ENCODE measurements at places on chromosomes 5 and 9.

GRCh38 chr5:109823597-109823996 is 133.9 kb downstream of the MAN2A1 start:
- DNase-seq, result no peak

DNA sequence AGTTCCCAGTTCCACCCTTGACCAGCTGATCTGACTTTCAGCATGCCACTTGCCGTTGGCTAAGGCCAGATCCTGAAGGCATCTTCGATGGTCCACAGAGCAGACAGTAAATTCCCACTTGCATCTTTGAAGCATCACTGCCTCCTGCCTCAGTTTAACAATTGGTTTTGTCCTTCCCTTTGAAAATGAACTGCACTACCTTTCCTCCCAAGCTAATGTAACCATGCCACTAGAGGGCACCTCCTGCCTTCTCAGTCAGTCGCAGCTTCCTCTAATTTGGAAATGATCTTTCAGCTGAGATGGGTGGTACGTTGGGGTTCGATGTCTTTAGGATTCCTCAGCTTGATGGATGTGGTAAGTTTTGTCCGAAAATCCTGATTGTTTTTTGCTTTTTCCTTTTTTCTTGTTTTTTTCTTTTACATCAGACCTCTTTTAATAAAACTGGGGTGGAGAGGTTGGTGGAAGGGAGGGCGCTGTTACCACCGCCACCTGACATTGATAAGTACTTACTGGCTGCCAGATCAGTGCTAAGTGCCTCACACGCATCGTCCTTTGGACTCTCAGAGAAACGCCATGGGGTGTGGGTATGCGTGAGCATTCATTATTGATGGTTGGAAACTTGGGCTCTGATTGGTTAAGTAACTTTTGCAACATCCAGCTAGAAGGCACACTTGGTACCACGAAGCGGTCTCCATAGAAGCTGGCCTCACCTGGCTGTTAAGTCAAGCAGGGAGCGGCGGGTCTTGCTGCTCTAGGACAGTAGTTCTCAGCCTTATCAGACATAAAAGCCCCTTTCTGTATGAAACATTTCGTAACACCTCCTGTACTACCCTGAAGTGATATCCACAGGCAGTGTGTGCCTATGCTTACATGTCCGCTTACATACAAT is 16.9 kb downstream of the PTTG1 start:
- peak; percentile 58 for DNase-seq

- no peak for DNase-seq
Observed at GRCh38 chr5:69075522-69076179, 18.2 kb upstream of the SLC30A5 start.

DNA sequence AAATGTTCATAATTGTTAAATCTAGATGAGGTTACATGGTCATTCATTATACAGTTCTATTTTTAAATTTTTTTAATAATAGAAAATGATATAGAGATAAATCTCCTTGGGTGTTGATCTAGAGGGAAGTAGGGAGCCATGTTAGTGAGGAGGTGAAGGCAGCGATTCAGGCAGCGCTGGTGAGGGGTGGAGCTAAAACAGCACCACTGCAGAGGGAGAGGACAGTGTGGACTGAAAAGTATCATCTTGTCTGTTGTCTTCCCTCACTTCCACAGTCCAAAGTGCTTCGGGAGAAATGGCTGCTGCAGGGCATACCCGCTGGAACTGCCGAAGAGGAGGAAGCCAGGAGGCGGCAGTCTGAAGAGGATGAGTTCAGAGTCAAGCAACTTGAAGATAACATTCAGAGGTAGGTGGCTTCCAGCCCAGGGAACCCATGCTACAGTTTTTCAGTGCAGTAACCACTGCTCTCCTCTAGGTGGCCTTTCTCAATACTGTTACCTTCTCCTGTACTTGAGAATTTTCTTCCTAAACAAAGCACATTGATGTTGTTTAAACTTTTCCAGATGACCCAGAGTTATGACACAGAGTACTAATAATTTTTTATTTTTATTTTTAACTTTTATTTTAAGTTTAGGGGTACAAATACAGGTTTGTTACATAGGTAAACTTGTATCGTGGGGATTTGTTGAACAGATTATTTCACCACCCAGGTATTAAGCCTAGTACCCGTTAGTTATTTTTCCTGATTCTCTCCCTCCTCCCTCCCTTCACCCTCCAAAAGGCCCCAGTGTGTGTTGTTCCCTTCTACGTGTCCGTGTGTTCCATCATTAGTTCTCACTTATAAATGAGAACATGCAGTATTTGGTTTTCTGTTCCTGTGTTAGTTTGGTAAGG is 100.5 kb downstream of the PALM2AKAP2 start:
- DNase-seq, result peak; percentile 63

DNA sequence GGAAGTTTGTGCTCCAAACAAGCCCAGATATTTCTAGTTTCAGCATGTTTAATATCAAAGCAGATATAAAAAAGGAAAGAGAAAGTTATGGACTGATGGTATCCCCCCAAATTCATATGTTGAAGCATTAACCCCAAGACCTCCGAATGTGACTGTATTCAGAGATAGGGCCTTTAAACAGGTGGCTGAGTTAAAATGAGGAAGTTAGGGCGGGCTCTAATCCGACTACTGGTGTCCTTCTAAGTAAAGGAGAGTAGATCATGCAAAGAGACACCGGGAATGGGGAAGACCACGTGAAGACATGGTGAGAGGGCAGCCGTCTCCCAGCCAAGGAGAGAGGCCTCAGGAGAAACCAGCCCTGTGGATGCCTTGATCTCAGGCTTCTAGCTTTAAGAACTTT is 324.1 kb upstream of the KIF2A start:
- DNase-seq, result no peak

DNA sequence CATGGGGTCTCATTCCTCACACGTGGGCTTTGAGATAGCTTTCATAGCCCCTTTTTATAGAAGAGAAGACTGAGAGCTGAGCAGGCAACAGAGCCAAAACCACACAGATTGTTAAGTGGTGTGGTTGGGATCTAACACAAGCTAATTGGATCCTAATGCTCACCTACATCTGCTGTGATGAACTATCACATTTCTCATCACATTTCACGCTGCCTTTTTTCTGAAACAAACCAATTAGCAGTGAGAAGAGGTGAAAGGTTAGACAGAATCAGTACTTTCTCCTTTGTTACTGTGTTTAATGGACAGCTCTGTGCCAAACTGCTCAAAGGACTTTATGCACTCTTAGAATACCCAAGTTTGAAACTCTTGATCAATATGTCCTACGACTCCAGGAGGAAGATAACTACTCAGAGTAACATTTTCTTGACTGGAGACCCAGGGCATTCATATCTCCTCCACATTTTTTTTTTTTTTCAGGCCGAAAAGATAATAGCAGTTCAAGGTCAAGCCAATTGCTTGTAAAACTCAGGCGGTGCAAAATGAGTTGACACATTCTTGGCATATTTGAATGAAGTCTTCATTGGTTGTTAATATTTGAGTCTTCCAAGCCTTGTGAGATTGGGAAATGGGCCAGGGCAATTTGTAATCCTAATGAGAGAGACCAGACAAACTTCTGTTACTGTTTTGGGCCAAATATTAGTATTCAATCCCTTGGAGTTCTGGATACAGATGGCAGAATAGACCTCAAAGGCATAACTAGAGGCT is 138.4 kb downstream of the KCTD16 start:
- no peak for DNase-seq

DNA sequence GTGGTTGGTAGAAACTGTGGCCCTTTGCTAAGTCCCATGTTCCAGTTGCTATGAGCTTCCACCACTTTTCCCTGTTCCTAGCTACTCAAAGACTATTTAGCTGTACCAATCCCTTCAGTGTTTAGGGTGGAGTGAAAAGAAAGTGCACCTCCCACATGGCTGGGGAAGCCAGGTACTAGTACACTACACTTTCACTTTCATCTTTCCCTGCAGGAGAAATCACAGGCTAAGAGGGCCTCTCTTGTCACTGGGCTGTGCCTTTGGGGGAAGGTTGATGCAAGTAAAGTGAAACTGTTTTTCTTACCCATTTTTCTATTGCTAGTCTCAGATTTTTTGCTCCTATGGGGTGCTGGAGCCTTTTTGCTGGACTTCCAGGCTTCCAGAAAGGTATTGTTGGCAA is 33.5 kb upstream of the CKS2 start:
- DNase-seq, result no peak

- DNase-seq, result no peak
Observed at GRCh38 chr9:16661816-16662215, 208.7 kb downstream of the BNC2 start.

GRCh38 chr5:180259260-180259611 is 32.6 kb downstream of the MAPK9 start:
- DNase-seq, result no peak

GRCh38 chr5:96863949-96864584 is 12.2 kb upstream of the ERAP2 start:
- DNase-seq, result no peak

DNA sequence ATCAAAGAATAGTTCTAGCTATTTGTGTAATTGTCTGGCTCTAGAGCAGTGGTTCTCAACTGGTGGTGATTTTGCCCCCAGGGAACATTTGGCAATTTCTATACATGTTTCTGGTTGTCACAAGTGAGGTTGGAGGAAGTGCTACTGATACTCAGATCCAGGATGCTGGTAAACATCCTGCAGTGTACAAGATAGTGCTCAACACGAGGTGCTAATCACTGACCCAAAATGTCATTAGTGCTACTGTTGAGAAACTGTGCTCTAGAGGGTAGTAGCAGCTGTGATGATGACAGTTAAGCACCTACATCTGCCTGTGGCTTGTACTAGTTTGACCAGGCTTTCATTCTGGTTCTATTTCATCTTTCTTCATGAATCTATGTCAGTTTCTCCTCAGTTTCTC is 22.1 kb downstream of the LRRC19 start:
- no peak for DNase-seq

- no peak for DNase-seq
Observed at GRCh38 chr9:136474021-136474640, 8.7 kb downstream of the SEC16A start.

- no peak for DNase-seq
Observed at GRCh38 chr9:14941501-14942405, 31.5 kb upstream of the FREM1 start.

DNA sequence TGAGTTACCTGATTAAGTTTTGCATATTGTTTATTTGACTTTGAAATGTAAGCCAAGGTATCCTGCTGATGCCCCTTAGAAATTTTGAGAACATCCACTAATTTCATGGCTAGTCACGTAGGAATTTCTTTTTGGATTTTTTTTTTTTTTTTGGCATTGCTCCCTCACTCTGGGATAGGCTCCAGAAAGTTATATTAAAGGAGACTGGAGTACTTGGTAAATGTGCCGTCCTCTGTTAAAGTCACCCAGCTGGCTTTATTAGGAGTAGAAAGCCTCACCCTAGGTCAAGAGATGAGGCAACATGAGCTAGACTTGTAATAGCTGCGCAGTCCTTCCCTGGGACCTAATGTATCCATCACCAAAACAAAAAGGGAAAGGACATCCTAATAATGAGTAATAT is 3.1 kb downstream of the KCTD16 start:
- no peak for DNase-seq

GRCh38 chr5:146510559-146511125 is 5.3 kb downstream of the GPR151 start:
- no peak for DNase-seq

DNA sequence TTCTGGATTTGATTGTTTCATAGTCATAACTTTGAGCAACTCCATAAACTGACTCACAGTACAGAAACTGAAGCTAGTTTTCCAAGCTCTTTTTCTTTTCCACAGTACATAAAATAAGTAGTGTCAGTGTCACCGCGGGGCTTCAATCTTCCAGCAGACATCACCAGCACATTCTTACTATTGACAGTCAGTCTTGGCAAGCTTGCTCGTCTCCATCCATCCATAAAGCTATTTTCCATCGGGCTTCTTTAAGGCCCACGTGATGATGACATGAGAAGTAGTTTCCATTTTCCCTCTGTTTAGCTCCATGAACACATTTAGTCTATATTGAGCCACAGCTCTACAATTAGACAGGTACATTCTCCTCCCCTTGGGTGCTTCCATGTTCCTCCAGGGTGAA is 443.4 kb downstream of the KDM4C start:
- DNase-seq, result no peak

GRCh38 chr5:6107675-6108539 is 270.4 kb downstream of the MED10 start:
- DNase-seq, result no peak

DNA sequence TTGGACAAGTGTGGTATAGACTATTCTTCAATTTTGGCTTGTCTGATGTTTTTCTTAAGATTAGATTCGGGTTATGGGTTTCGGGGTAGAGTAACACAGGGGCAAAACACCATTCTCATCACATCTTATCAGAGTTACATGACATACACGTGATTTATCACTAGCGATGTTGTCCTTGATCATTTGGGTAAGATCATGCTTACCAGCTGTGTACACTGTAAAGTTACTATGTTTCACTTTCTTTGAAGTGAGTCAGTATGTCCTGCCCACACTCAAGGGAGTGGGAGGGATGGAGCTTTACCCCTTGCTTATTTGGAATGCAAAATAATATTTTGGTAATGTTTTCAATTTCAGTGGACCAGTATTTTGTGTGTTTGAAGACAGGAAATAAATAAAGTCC is 101.8 kb upstream of the TAF11L2 start:
- no peak for DNase-seq

DNA sequence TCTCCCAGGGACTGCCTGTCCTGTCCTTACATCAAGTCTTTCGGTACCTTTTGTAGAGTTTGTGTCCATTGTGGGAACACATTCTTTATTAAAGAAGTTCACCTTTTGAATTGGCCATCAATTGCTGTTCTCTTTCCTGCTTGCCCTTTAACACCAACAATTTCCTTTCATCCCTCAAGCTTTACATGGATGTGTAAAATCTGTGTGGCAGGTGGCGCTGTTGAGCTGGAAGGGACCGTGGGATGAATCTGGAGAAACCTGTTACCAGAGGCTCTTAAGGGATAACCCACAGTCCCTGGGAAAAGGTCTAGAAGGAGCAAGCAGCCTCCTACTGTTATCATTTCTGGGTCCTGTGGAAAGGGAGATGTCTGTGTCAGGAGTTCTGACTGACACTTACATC is 7.9 kb upstream of the ZFP62 start:
- peak; percentile 80 for DNase-seq

DNA sequence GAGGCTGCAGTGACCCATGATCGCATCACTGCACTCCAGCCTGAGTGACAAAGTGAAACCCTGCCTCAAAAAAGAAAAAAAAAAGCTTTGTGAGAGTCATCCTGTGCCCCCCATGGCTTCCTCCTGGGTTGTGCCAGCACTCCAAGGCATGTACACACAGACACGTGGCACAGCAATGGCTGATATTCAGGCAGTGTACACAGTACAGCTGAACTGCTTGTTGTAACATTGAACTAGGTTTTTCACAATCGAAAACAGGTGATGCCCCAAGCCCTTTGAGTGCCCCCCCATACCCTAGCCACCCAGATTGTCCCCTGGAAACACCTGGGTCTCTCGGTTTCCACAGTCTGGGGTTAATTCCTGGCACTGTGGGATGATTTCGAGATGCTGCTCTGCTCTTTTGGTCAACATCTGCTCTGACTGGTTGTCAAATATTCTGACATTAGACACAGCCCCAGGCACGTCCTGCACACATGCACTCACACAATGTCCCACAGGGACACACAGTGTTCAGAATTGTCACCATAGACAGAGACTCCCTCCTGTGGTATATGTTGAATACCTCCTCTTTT is 9.2 kb downstream of the SPINK4 start:
- DNase-seq, result no peak

GRCh38 chr9:120526534-120526933 is 53.4 kb downstream of the CDK5RAP2 start:
- no peak for DNase-seq

- no peak for DNase-seq
Observed at GRCh38 chr5:33524476-33524875, 83.7 kb downstream of the TARS1 start.

Data from K562 (cell line).